Stimulated activated CD4-positive, alpha-beta T cell treated with anti-CD3 and anti-CD28 coated beads, Interleukin-15, amount 100 ng/mL, for 24 hours (primary cell): ENCODE measurements at places on chromosomes 7 and 10.
A peak's percentile ranks its signal among the peaks of the same experiment; 100 is the strongest.

DNA sequence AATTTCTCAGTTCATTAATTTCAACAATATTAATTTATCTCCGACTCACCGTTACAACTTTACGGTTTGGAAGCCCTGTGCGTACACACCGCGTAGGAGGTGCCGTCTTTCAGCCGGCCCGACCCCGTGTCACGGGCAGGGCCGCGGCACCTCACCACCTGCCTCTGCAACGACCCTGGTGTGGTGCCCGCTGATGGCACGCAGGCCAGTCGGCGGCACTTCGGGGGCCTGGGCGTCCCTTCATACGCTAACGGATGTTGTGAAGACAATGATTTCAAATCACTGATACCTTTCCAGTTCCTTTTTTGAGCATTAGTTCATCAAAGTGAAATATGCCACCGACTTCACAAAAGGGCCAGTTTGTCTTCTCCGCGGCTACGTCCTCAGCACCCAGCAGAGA lies 125.3 kb downstream of the EBF3 start:
- DNase-seq = no peak

DNA sequence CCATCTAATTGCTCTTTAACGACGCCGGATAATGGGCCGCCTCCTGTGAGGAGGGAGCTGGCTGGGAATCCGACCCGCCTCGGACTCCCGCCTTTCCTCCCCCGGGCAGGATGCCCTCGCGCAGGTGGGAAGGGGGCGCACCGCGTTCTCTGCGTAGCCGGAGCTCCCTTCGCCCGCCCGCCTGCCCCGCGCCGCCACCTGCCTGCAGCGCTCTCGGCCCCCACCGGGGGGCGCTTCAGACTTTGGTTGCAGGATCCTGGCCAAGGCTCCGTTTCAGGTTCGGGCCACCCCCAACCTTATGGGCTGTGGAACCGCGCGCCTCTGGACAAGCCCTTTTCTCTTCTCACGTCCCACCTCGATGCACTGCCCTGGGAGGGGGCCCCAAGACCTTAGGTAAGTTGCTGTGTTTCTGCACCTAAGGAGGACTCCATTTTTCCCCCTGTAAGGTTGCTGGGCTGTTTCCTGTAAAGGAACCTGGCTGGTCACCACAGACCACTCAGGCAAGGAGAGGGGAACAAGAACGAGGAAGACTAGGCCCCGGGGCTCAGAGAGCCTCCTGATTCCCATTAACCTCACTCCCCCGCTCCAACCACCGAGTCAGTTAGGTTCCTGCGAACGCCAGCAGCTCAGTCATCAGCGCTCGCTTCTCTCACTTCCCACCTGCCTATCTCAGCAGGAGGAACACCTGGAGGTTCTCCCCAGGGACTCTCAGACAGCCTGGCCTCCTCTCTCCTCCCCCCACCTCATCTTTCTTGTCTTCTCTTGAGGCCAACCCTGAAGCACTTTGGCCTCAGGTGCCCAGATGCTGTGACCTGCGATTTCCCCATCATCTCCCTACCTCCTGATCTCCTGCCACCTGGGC lies 11.3 kb upstream of the KAZALD1 start:
- DNase-seq = peak; percentile 84

- DNase-seq = no peak
These were observed 4.9 kb downstream of the IFIT1B start for GRCh38 chr10:89382757-89383156.

DNA sequence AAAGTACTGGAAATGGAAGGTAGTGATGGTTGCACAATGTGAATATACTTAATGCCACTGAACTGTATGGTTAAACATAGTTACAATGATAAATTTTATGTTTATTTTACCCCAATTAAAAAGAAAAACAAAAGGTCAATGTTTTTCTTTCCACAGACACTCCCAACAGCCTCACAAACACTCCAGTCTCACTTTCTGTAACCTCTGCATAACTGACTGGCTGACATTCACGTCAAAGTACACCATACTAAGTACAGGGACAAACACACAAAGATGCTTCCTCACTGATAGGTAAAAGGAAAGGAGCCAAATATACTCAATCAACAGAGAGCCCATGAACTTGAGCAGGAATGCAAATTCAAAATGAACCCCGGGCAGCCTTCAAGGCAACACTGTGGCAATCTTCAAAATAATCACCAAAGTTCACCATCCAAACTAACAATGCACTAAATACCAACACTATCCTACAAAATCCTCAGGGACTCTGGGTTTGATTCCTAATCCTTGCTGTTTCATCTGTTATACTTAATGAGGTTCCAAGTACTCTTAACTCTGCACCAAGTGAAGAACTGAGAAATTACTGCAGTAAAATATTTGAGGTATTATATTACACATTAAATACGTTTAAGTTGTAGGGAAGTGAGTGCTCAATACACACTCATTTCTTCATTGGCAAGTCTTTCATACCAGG lies 90.8 kb downstream of the ARMH3 start:
- DNase-seq = no peak

DNA sequence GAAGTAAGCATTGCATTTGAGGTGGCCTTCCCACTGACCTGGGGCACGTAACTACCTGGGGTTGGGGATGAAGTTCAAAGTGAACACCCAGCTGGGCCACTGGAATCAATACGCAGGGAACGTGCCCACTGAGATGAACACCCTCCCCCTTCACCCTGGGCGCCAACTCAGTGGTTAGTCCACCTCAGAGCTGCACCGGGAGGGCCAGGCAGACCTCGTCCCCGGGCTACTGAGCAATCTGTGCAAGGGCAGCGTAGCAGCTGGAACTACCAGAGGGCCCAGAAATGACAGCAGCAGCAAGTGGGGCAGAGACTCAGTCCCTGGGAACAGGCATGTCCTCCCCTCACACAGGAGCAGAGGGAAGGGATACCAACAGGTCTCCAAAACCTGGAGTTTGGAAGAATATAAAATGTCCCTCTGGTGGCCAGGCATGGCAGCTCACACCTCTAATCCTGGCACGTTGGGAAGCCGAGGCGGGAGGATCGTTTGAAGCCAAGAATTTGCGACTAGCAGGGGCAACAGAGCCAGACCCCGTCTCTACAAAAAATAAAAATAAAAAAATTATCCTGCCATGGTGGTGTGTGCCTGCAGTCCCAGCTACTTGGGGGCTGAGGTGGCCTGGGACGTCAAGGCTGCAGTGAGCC lies 143.9 kb downstream of the SH3PXD2A start:
- DNase-seq = no peak

DNA sequence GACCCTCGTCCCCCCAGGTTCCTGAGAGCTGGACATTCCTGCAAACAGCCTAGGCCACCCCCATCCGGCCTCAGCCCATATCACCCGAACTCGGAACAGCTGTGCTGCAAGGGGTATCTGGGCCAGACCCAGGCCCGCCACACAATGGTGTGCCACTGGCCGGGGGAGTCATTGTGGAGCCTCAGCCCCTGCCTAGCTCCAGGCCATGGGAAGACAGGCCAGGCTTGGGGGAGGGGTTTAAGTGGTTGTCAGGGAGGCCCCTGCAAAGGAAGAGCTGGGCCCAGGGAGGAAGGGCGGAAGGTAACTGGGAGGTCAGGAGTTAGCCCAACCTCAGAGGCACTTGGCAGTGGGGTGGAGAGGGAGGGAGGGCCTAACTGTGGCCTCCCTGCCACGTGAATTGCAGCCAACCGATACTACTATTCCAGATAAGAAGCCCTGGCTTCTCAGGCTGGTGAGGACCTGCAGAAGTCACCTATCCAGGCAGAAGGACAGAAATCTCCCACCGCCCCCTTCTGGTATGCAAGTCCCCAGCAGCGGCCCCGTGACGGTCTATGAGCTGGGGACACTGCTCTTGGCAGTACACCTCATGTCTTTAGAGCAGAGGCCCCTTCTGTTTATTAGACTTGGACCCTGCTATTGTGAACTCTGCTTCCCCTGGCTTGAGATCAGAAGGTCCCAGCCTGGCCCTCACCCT lies 26.8 kb downstream of the VSIR start:
- DNase-seq = peak; percentile 62
